ENCODE measurements at places on chromosomes 4 and X. TPM values are rescaled to one million over a fixed set of nuclear protein-coding genes. Genes with fewer than 3 reads are reported as not detected.

GRCh38 chrX:44447214-44447613, 95.4 kb downstream of the FUNDC1 start:
- H3K27ac ChIP-seq, result no peak overlapping the region
- no peak for DNase-seq
- H3K4me1 ChIP-seq, result no peaks in the 10 kb centered on the region
- no peaks in the 10 kb centered on the region for H3K27me3 ChIP-seq

GRCh38 chr4:166324321-166324720, 451.3 kb downstream of the TLL1 start:
- no peaks in the 10 kb centered on the region for H3K36me3 ChIP-seq
- H3K27me3 ChIP-seq, result peaks cover 29% of the 10 kb centered on the region
- no peak overlapping the region for H3K27ac ChIP-seq
- no peak for DNase-seq
- H3K4me1 ChIP-seq, result no peaks in the 10 kb centered on the region

Gene DUSP21
- not detected for total RNA-seq

Gene TLR10
- total RNA-seq, result not detected
